NCI-H1694 treated with DMSO at 0.1 percent for 48 hours (cell line): ENCODE measurements at places on chromosomes 7 and 10.
A peak's percentile ranks its signal among the peaks of the same experiment; 100 is the strongest.

DNA sequence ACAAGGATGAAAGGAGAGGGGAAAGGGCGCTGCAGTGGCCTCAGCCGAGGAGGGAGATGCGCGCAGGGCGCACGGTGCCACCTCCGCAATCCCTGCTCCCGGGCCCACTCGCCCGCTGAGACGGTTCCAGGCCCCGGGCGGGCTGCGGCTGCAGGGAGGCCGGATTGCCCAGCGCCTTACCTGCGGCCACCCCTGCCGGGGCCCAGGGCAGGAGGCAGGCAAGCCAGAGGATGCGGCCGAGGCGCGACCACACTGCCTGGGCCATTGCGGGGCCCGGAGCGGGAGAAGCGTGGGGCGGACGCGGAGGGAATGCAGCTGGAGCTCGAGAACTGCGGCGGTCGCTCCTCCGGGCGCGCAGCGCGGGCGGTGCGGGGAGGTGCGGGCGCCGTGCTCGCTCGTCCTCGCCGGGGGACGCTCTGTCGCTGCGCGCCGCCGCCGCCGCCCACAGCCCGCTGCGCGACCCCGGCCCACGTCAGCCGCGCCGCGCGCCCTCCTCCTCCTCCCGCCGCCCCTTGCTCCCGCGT is at the start of gene TMEM130:
Gene TMEM130 (minus strand): TSS at position 418 of the 524 bp plus-strand sequence. CDS start 153 bp downstream, at position 265.
- DNase-seq = no peak

DNA sequence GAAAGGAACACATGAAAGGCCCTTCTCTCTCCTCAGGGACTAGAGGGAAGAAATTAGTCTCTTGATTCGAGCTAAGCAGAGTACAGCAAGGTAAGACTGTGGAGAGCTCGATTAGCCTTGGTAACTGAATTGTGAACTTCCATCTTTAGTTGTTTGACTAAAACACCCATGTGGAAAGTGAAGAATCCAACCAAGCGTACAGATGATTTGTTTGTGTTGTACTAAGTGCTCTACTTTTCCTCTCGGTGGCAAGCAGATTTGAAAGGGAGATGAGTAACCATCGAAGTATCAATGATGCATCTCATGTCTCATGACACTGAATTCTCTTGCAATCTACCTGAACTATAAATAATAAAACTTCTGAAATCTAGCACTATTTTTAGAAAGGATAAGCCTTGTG is 80.7 kb downstream of the FZD1 start:
- DNase-seq = no peak

- no peak for DNase-seq
Measured at GRCh38 chr10:52682766-52683165, 89.8 kb downstream of the MBL2 start.

GRCh38 chr7:3882782-3883181 is 581.7 kb downstream of the SDK1 start:
- DNase-seq = no peak

GRCh38 chr10:73414230-73414945 is 530 bp upstream of the ANXA7 start:
- no peak for DNase-seq

DNA sequence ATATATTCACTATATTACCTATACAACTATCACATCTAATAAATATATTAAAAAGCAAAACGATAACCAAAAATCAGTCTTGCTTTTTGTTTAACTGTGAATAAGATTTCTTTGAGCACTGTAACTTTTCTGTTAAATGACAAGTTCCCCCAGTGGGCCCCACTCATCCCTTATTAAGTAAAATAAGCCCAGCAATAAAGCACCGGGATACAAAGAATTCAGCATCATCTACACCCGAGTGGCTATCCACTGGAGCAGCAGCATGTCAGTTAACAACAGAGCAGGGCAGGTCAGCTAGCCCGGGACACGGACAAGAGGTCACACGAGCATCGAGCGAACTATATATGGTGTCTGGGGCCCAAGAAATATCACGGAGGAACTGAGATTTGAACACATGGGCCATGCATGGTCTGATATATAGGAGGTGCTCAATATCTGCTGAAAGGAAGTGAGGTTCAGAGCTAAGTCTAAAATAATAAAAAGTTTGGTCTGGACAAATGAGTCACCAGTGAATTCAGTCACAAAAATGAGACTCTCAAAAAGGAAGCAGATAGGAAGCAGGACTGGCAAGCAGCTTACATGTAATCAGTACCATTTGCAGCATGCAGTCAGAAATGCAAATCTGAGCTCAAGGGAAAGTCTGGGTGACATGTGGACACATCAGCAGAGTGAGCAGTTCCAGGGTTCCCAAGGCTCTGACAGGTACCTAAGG is 4.1 kb downstream of the ERCC6 start:
- DNase-seq = no peak

DNA sequence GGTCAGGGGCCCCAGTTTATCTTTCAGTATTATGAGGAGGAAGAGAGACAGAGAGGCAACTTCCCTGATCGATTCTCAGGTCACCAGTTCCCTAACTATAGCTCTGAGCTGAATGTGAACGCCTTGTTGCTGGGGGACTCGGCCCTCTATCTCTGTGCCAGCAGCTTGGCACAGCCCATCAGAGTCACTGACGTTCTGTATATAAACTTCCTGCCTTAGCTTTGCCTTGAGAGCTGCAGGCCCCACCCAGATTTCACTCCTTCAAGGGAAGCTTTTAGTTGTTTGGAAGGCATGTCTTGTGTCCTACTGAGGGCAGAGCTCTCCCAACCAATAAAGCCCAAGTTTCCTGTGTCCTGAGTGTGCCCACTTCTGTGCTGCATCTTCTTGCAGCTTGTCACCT is 242.5 kb upstream of the PRSS58 start:
- DNase-seq = no peak

DNA sequence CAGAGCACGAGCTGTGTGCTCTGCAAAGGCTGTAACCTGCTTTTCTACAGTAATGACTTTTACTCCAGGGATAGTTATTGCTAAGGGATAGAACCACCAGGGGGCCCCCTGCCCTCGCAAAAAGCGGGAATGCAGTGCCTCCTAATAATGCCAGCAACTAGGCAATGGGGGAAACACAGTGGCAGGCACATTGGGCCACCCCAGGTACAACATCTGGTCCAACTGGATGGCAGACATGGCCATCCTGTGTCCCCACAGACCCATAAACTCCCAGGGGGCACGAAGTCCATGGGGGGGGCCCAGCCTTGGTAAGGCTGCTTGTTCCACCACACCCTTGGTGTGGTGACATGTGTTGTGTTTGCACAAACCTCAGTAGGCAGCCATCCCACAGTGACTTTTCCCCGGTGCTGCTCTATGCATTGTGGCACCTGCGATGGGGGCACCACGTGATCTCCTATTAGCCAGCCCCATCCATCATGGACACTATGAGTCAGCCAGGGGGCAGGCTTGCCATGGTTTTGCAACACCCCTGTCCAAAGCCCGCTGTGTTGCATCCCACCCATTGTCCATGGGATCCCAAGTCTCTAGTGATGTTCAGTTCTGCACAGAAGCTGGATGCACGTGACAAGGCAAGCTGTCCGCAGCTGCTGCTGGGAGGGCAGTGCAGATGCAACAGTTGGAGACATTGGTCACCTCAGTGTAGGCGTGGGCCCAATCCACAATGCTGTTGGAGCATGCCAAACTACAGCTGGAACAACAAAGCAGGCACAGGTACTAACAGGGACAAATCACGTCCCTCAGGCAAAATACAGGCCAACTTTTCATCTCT is 84.0 kb downstream of the ANLN start:
- peak; percentile 18 for DNase-seq

GRCh38 chr10:129839285-129840195 is 124.5 kb downstream of the EBF3 start:
- DNase-seq = no peak

- DNase-seq = no peak
Measured at GRCh38 chr10:32954545-32955298, 3.3 kb downstream of the ITGB1 start.

DNA sequence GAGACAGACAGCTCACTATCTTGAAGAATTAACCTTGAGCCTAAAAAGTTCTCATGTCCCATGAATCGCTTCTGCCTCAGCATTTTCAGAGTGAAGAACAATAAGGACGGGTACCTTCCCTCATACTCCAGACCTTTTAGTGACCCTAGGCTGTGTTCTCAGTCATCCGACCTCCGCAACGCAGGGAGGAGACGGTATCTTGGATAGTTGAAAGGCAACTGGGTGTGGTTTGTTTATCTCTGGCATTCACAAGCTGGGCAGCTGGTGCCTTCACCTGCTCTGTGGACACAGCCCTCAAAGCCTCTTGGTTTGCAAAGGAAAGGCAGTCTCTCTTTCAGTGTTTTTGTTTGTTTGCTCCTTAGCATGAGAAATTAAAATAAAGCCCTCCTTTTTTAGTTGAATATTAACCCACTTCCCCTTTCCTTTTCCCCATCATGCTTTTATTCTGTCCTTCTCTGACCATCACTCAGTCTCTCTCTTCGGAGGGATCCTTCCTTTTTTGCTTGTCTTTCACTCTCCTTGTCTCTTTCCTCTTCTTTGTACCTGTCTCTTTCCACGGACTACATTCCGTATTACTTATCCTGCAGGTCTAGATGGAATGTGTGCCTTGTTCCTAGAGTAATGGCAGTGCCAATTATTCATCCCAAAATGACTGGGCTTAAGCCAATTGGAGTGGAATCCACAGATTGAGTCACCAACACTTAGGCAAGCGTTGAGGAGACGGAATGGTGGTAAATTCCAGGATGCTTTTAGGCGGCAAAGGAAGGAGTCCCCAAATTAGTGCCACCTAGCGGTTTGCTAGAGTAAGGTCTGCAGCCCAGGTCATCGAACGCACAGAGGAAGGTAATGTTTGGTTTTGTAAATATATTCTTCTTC is 45.8 kb downstream of the PRR15 start:
- DNase-seq = no peak

- DNase-seq = no peak
Measured at GRCh38 chr7:150949971-150950491, 28.1 kb downstream of the KCNH2 start.

DNA sequence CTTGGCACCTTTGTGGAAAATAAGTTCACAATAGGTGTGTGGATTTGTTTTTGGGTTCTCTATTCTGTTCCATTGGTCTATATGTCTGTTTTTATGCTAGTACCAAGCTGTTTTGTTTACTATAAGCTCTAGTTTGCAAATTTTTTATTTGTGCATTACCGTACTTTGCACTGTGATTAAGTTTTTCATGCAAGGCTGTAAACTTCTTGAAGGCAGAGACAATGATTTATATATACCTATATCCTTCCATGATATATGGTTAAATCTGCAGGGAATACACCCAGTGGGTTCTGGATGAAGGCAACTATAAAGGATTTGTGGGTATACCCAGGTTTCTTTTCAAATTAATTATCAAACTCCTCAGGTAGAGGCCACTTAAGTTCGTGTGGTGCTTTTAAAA is 91.8 kb upstream of the PDLIM1 start:
- no peak for DNase-seq

DNA sequence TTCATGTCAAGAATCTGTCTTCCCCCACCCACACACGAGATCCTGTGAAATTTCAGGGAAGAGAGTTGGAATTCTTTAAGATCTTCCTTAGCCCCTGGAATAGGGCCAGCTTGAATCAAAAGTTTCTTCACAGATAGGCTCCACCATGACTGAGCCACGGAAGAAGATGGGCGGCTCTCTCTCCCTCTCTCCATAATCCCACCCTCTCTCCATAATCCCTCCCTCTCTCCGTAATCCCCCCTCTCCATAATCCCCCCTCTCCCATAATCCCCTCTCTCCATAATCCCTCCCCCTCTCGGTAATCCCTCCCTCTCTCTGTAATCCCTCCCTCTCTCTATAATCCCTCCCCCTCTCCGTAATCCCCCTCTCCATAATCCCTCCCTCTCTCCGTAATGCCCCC is 20.4 kb downstream of the SHH start:
- DNase-seq = no peak

GRCh38 chr7:123372368-123372767 is 162.0 kb downstream of the IQUB start:
- no peak for DNase-seq

- DNase-seq = no peak
Measured at GRCh38 chr10:51117794-51118193, 43.5 kb downstream of the PRKG1 start.

GRCh38 chr10:23693501-23693901 is 254.6 kb downstream of the OTUD1 start:
- DNase-seq = no peak

DNA sequence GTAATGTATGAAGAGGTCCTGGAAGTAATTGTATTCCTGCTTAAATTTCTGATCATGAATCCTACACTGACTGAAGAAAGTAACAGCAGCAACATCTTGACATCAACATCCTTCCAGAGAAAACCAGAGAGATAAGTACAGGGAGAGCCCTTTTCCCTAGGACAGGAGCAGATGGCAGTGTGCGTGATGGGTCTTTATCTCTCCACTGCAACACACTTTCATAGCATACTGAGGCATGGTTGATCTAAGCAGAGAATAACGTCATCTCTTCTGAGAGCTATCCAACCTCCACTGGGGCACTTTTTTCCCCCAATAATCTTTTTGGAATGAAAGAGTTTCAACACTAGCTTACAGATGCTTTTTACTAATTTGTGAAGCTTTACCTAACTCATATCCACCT is 342 bp downstream of the OR2A25 start:
- no peak for DNase-seq

DNA sequence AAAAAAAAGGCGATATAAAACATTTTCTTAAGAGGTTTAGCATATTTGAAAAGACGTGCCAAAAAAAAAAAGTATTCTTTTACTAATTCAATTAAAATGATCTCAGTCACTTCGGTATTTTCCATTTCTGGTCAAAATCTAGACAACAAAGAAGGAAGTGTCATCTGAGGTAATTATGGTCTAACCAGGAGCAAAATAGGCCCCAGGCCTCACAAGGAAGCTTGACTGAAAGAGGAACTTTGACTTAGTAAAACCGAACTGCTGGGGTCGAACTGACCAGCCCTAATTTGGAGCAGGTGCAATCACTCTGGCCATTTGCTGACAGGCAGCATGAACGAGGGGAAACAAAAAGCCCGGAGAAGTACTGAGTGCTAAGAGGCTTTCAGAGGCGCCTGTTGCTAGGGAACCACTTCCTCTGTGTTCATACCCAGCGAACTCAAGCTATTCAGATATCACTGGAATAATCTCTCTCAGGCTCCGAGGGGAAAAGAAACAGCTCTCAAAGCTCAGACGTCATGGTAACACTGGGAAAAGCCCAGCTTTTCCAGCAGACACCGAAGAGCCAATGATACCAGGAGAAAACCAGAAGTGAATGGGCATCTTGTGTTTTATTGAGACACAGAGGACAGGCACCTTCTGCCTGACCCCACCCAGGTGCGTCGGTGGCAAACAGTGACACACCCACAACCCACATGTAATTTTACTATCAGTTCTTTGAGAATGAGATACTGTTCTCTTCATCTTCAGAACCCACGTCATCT is 126.5 kb downstream of the FAM107B start:
- no peak for DNase-seq

- DNase-seq = no peak
Measured at GRCh38 chr7:29239638-29240037, 45.1 kb downstream of the CHN2 start.

DNA sequence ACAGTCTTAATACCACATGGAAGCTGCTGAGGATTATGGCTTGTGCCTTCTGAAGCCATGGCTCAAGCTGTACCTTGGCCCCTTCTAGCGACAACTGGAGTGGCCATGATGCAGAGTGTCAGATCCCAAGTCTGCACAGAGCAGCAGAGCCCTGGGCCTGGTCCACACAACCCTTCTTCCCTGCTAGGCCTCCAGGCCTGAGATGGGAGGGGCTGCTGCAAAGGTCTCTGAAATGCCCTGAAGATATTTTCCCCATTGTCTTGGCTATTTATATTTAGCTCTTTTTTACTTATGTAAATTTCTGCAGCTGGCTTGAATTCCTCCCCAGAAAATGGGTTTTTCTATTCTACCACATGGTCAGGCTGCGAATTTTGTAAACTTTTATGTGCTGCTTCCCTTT is 804.6 kb upstream of the ZWINT start:
- DNase-seq = no peak
